GM12891 (cell line): ENCODE measurements at places on chromosomes 11 and 22.

DNA sequence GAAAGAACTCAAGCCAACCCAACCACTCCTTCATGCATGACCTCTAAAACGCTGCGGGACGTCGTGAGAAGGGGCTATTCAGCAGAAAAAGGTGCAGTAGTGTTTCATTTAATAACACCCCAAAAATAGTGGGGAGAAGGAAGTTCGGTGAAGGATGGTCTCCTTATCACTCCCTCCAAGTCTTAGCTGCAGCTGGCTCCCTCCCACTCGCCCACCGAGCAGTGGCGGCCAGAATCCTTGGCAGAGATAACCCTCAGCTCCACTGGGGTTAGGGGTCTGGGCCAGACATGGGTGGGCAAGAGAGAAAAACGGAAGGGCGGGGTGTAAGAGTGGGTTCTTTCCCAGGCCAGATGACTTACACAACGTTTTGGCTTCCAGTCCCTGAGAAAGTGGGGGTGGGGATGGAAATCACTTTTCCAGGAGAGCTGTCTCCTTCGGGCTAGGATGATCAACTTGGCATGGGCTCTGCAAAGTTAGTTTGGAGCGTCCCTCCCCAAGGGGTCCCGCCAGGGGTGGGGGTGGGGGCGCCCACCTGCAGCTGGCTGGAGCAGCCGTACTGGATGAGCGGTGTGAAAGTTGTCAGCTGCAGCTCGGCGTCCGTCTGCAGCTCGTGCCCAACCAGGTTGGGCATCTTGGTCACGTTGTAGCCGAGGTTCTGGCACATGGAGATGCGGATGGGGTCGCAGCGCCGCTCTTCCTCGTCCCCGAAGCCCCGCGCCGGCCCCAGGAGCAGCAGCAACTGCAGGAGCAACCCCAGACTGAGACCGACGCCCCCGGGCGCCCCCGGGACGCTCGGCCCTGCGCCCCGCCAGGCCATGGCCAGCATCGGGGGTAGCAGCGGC lies 705 bp downstream of the FZD4 start:
- DNase-seq: peak; percentile 25

GRCh38 chr11:15278128-15278527 lies 163.4 kb downstream of the INSC start:
- DNase-seq: no peak

GRCh38 chr11:119362741-119363080 lies 16.2 kb upstream of the MFRP start:
- no peak for DNase-seq

DNA sequence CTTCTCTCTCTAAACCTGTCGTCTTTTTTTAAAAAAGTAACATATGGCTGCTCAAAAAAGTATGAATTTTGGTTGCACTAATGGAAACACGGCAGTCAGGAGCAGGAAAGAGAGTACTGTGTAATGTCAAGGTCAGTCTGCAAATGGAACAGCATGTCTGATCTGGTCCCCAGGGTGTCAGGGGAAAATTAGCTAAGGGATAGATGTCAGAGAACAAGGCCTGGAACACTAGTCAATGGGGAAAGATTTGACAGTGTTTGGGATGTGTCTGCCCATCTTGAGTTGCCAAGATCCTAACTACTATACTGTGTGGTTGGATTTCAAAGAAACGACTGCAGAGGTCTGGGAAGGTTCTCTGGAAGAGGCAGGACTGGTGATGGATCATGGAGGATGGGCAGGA lies 65.7 kb upstream of the PHOX2A start:
- DNase-seq: no peak

- DNase-seq: no peak
These were observed 32.4 kb upstream of the SYT13 start for GRCh38 chr11:45318516-45318915.

GRCh38 chr11:134592391-134592990 lies 180.4 kb upstream of the B3GAT1 start:
- no peak for DNase-seq

- no peak for DNase-seq
These were observed 18.2 kb downstream of the PDE2A start for GRCh38 chr11:72655896-72656464.

DNA sequence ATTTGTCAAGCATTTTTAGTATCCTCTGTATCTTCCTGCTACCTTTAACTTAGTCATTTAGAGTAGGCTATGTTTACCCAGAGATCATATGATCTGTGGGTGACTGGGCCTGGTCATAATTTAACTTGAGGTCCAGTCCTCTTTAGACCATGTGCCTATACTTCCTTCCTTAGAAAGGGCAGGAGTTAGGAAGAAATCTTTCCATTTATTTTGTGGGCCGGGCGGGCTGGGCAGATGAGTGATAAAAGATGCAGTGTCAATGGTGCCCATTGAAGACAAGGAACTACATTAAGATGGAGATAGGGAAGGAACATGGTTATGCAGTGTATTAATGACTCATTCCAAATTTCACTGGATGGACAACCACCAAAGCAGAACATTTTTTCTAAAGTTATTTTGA lies 30.9 kb upstream of the PDE3B start:
- no peak for DNase-seq

GRCh38 chr11:113947994-113948393 lies 26.9 kb upstream of the HTR3A start:
- no peak for DNase-seq

- DNase-seq: no peak
These were observed 12.2 kb upstream of the NOX4 start for GRCh38 chr11:89503422-89503821.

DNA sequence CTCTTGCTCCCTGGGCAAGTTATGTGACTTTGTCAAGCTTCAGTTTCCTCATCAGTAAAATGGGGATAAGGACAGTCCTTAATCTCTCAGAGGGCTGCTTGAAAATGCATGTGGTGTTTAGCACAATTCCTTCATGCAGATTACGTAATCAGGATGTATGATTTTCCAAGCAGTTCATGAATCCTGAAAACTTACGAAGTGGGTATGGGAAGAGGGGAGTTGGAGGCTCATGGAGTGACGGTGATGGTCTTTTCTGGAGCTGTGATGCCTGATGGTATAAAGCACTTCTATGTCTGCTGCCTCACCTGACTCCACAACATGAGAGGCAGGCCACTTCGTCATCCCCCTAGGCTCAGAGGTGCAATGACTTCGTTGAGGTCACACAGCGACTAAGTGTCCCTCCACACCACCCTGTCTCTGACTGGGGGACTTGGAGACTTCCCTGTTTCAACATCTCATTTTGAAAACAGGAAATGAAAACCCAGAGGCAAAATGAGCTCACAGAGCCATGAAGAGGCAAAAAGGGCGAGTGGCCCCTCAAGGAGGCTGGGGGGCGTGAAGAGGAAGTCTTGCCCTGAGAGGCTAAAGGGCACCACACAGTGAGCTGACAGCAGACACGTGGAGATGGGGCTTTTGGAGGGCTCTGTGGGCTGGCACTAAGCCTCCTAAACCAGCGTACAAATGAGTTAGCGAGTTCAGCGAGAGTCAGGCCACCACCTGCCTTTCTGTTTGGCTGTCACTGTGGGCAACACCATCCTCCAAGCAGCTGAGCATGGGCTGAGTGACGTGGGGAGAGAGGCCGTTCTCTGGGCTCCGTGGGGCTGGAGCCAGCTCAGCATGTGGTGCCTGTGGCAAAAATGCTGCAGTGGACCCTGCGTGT lies 10.1 kb downstream of the MCM5 start:
- peak; percentile 70 for DNase-seq

GRCh38 chr22:30650508-30651116 lies 15.0 kb downstream of the SLC35E4 start:
- no peak for DNase-seq

DNA sequence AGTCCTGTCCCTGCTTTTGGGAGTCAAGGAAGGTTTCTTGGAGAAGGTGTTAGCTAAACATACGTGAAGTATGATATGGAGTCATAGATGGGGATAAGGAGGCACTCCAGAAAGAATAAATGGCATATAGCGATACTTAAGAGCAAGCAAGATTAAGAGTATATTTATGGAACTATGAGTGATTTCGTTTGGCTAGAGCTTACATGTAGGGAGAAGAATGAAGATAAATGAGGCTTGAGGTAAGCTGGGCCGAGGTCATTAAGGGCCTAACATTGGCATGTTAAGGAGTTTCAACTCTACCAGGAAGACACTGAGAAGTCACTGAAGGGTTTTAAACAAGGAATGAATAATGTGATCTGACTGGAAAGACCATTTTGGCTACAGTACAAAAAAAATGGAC lies 33.3 kb downstream of the EIF3M start:
- DNase-seq: no peak

DNA sequence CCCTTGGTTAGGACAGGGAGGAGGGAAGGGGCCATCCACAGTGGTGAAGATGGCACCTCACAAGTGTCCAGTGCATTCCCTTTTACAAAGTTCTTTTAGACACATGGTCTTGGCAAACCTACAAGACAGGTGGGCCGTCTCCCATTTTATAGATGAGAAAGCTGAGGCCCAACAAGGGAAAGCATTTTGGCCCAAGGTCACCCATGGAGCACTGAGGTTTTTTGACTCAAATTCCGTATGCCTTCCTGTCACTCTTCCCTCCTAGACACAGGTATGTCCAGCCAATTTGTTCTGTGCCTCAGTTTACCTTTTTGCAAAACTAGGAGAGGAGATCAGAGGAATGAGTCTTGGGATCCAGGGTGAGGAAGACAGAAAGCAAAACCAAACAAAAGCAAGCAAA lies 1.2 kb downstream of the C1QTNF4 start:
- no peak for DNase-seq

DNA sequence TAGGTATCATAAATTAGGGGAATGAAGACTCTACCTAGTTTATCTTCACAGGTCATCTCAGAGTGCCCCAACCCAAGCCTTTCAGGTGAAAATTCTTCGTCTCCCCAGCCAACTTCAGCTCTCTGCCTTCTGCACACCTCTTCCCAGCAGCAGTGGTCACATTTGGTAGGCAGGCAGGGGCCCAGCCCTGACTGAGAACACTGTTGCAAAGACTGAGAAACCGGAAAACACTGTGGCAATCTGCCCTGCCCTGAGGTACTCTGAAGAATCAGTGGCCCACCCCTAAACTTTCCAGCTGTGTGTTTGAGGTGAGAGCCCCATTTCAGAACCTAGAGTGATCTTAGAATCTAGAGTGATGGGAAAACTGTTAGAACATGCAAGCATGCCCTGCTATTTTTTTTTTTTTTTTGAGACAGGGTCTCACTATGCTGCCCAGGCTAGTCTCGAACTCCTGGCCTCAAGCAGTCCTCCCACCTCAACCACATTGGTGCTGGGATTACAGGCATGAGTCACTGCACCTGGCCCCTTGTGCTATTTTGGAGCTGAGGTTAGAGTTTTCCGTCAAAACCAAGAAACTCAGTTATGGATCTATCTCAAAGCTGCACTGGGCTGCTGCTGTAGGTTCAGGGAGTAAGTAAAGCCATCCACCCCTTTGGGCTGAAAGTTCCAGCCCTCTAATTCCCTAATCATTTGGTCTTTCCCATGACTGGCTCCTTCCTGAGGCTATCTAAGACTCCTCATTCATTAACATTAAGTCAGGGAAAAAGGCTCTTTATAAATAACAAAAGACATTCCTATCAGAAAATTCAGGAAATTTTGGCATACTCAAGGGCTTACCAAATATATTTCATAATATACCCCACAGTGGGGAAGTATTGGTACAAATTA lies 1.7 kb upstream of the LDHA start:
- DNase-seq: no peak

GRCh38 chr22:42427167-42427566 lies 5.0 kb downstream of the NFAM1 start:
- no peak for DNase-seq

GRCh38 chr11:64089915-64090805 lies 54.4 kb downstream of the FLRT1 start:
- DNase-seq: no peak

- no peak for DNase-seq
These were observed 72.8 kb downstream of the ALX4 start for GRCh38 chr11:44237156-44237555.

- no peak for DNase-seq
These were observed 70.1 kb upstream of the LDLRAD3 start for GRCh38 chr11:35873721-35874120.
